ENCODE measurements at places on chromosomes 2 and 18.

GRCh38 chr2:189153619-189154018 is 25.9 kb downstream of the COL5A2 start:
- DNase-seq, result no peak

DNA sequence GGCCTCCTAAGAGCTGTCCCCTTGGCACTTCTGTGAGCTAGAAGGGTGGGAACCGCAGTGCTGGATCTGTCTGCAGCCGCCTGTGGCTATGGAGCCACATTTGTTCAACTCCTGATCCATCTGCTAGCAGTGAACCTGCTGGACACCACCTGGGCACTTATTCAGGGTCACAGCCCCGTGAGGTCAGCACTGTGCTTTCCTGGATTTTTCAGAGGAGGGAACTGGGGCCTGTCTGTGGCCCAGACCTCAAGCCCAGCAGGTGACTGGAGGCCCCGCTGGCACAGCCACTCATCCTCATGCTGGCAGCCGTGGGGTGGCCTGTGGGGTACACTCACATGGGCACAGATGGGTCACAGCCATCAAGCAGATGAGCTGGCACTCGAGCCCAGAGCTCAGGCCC is 155.3 kb downstream of the TFCP2L1 start:
- DNase-seq, result no peak

GRCh38 chr2:72114693-72115051 is 33.0 kb downstream of the CYP26B1 start:
- DNase-seq, result no peak

- DNase-seq, result no peak
These were observed 36.5 kb upstream of the ZFP36L2 start for GRCh38 chr2:43262951-43263350.

- no peak for DNase-seq
These were observed 643 bp downstream of the RMC1 start for GRCh38 chr18:23503963-23504344.

GRCh38 chr2:102181919-102182635 is 4.7 kb upstream of the IL1RL2 start:
- no peak for DNase-seq

DNA sequence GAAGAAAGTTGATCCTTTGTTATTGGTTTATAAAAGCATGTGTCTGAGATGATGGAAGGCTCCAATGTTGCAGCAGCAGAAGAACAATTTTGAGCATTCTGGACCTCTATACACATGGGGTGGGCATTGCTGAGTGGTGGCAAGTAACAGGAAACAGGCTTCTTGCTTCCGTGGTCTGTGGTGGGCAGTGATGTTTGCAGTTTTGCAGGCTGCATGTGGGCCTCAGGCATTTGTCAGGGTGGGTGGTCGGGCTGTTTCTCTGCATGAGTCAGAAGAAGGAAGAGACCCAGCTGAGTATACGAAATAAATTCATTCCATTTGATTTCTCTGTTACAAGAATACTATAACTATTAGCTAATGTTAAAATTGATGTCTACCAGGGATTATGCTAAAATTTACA is 239.5 kb upstream of the COL3A1 start:
- DNase-seq, result no peak

DNA sequence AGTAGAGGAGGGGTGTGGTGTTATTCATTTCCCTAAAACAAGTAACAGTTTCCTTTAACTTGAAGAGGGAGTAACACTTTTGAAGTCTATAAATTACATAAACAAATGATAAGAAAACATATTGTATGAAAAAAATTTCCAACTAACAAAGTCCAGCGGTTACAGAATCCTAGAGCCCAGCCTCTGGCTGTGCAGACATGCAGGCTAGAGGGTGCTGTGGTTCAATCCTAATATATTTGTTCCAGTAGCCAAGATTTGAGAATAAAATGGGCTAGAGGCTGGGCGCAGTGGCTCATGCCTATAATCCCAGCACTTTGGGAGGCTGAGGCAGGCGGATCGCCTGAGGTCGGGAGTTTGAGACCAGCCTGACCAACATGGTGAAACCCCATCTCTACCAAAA is 56.9 kb downstream of the WDR75 start:
- DNase-seq, result no peak

- no peak for DNase-seq
These were observed 7.4 kb downstream of the SOCS6 start for GRCh38 chr18:70296289-70296688.

DNA sequence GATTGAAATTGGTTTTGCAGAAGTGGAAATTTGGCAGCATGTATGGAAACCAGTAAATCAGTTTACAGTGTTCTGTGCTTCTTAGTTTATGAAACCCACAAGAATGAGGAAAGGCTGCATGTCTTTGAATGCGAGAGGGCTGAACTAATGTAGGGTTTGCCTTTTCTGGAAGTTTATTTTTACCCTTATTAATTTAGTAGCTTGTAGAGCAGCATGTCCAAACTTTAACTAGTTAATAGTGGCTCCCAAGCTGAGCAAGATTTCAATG is 50.4 kb downstream of the LDLRAD4 start:
- DNase-seq, result no peak

DNA sequence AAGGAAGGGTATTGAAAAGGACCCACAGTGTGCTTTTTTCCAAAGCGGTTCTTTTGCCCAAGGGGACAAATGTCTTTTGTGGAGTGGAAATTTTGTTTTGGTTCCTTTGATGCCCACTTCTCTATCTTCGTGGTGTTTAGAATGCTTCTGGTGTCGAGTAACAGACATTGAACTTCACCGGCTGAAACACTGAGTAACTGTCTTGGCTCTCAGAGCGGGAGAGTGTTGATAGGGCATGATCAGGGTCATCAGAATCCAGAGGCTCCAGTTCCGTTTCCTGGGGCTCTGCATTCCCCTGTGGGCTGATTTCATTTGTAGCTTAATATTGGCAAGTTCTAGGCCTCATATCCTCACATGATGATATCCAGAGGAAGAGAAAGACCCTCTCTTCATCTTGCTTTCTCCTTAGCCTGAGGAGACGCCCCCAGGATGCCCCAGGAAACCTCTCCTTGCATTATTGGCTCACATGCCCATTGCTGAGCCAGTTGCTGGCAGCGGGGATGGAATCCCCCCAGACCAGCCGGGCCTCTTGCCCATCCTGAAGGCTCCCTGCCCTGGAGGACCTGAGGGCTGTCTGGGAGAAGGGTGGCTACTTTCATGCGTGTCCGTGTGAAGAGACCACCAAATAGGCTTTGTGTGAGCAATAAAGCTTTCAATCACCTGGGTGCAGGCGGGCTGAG is 27.9 kb upstream of the AGFG1 start:
- DNase-seq, result no peak

- DNase-seq, result no peak
These were observed 43.6 kb downstream of the SCTR start for GRCh38 chr2:119480718-119481142.

DNA sequence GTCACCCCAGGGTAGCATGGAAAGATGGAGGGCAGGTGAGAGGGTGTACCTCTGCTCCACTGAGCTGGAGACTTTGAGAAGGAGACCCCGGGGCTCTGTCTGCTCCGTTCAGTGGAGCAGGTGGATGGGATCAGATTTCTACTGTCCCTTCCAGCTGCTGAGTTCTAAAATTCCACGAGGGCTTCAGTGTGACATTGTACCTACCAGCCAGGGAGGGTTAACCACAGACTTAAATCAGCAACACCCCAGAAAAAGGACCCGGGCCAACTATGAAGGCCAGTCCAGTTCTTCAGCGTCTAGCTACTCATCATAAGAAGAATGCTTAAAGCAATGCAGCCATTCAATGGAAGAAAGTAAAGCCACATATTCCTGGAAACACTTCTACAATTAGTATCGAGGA is 23.8 kb downstream of the STAT1 start:
- no peak for DNase-seq

DNA sequence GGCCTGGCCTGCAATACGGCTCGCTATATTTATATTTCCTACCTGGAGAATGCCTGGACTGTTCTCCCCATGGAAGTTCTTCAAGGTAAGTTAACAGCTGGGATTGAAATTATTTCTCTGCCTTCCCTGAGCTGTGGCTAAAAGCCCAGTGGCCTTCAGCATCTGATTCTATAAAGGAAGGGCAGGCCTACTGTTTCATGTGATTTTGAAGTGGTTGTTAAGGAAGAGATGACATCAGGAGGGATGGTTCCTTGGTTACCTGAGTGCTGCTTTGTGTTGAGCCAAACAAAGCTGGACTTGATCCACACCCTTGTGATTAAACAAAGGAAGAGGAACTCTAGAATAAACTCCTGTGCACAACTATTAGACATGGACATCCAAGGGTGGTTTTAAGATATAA is 61.6 kb downstream of the MFSD6 start:
- peak; percentile 92 for DNase-seq

DNA sequence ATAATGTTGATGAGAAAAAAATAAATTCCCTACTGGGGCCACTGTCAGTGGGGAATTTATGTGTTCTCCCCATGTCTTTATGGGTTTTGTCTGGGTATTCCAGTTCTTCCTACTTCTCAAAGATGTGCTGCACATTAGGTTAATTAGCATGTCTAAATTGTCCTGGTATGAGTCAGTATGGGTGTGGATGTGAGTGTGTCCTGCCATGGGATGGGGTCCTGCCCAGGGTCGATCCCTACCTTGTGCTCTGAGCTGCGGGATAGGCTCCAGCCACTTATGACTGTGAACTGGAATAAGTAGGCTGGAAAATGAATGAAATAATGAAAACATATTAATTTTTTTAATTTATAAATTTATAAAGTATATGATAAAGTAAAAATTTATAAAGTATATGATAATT is 167.5 kb downstream of the UBR3 start:
- DNase-seq, result no peak
